ENCODE measurements at places on chromosomes 1 and 21. TPM values are rescaled to one million over a fixed set of nuclear protein-coding genes. Genes with fewer than 3 reads are reported as not detected.

MPZ gene
- total RNA-seq, result 0.33 TPM

C1orf74 gene
- 2.8 TPM for total RNA-seq

AJAP1 gene
- under 0.01 TPM for total RNA-seq

CBS gene
- total RNA-seq, result 13.0 TPM

ASAP3 gene
- 10.0 TPM for total RNA-seq

SUSD4 gene
- not detected for total RNA-seq

FALEC gene
- total RNA-seq, result not detected

PBXIP1 gene
- 57.8 TPM for total RNA-seq

DIO1 gene
- total RNA-seq, result not detected

CYP4B1 gene
- not detected for total RNA-seq

MRAP gene
- total RNA-seq, result not detected

KIAA0040 gene
- 0.15 TPM for total RNA-seq

All from melanocyte of skin (primary cell).